ENCODE measurements at places on chromosomes 16 and 17.
A peak's percentile ranks its signal among the peaks of the same experiment; 100 is the strongest.

DNA sequence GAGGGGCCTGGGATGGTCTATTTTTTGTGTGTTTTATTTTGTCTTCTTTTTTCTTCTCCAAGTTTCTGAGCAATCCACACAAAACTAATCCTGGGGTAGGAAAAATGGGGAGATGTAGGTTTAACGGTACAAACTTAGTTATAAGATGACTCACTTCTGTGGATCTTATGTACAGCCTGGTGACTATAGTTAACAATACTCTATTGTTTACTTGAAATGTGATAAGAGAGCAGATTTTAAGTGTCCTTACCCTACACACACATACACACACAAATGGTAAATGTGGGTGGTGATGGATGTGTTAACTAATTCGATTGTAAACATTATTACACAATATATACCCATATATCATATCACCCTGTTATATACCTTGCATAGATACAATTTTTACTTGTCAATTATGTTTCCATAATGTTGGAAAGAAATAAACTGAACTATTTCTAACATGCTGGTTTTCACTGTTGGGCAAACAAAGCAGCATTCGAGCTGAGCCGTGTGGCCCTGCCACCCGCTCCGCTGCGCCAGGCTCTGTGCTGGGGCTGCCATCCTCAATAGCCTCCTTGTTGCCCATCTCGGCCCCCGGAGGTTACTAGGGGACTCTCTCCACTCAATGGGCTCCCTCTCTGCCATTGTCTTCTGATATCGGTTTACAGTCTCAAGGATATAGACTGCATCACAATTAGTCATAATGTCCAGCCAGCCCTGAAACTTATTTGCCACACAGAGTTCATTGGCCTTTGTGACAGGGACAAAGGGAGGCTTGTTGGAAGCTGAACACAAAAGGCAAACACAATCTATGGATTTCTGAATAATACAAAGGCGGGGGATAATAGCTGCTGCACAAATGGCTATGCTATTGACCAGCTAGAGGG lies 380.3 kb upstream of the MAF start:
- DNase-seq: no peak

DNA sequence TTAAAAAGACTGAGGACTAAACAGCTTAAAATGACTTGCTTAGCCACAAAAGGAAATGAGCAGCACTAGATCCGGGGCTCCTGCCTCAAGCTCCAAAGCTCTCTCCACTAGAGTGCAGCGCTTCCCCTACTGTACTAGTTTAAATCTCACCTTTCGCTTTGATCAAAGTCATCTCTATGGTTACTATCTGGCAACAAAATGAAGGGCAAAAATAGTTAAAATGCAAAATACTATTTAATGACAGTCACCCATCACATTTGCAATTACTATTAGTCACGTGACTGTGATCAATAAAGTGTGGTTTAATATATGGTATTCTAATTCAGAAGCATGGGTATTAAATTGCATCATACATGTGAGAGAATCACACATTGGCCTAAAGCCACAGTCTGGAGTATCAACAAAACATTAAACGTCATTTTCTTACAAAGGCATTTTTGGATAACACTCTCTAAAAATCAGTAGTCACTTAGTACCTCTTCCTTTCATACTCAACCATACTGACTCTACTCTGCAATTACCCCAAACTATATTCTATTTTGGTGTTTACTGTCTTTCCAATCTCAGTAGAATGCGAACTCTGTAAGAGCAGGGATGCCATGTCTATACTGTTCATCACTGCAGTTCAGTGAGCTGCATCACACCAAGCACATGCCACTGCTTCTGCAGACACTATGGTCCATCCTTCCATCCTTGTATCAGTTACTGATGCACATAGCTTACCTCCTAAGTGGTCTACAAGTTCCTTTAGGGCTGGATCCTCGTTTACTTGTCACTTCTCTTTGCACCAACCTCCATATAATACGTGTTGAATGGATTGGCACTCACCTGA lies 6.2 kb downstream of the PSMD12 start:
- DNase-seq: no peak

GRCh38 chr17:35788477-35789368 lies 6.7 kb downstream of the MMP28 start:
- peak; percentile 73 for DNase-seq

DNA sequence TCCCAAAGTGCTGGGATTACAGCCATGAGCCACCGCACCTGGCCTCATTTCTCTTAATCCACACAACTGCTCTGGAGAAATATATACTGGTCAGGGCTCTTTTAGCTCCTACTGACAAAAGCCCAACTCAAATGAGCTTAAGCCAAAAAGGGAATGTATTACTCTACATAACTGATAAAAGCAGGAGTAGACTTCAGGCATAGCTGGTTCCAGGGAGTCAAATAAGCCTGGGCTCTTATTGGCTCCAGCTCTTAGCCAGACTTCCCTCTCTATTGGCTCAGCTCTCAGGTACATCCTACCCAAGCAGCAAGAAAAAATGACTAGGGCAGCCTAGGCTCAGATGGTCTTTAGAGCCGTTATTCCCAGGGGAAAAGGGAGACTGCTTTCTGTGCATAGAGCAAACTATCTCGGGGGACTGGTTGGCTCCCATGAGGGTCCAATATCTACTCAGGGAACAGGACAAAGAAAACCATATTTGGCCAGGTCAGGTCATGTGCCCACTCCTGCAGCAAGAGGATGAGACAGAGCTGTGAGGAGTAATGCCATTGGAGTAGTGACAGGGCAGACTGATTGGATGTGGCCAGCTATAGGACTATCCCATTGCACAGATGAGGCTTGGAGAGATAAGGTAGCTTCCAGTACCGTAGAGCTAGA lies 21.2 kb downstream of the TBX2 start:
- no peak for DNase-seq

- no peak for DNase-seq
Observed at GRCh38 chr16:83270640-83271039, 537.1 kb upstream of the HSBP1 start.
